ENCODE measurements at places on chromosomes 7 and 10.

DNA sequence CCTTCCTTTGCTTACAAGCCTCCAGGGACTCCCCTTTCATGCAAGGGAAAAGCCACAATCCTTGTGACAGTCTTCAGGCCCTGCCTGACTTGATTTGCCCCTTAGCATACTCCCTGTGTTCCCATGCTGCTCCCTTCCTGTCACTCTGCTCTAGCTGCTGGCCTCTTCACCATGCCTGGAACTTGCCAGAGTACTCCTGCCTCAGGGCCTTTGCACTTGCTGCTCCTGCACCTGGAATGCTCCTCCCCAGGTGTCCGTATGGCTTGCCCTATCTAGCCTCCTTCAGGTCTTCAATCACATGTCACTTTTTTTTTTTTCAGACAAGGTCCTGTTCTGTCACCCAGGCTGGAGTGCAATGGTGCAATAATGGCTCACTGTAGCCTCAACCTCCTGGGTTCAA lies 22.8 kb upstream of the GOLGA7B start:
- DNase-seq = no peak

- no peak for DNase-seq
Measured at GRCh38 chr7:125823538-125823937, 893.9 kb upstream of the POT1 start.

DNA sequence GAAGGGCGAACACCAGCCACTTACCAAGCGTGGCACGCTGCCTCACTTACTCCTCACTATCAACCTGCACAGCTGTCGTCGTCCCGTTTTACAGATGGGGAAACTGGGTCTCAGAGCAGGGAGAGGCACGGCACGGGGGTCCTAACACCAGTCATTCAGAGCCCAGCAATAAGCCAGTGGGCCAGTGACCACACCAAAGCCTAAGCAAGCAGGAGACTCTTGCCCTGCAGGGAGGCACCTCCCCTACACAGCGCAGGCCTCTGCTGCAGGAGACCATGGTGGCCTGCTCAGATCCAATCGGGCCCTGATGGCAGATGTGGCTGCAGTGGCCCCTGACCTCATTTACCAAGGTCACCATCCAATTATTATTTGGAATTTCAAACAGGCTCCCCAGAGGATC lies 4.8 kb downstream of the SLIT1 start:
- DNase-seq = no peak

- no peak for DNase-seq
Measured at GRCh38 chr10:60473557-60473956, 83.9 kb upstream of the ANK3 start.

GRCh38 chr10:88063861-88064557 lies 200.6 kb downstream of the PTEN start:
- DNase-seq = no peak
